WTC11 (cell line): ENCODE measurements at places on chromosomes 7 and 10.

DNA sequence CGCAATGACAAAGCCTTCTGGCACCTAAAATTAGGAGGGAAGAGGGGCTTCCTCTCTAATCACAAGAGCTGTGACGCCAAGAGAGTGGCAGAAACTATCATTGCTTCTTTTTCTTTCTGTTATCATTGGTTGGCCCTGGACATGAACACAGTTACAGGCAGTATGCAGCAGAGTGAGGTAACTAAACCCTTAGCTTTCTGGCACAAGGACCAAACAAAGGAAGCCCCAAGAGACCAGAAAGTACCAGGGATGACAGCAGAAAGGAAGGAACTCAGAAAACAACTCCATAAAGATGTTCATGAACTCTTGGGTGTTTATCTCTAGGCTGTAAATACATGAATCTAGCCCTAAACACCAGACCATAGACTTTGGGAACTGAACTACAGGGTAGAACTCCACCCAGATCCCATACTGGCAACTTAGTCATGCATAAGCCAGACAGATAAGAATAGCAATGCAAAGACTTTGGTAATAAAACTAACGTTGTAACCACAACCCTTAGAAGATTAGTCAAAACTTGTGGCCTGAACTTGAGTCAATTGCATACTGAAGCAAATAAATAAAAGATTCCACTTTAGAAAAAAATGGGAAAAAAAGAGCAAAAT, 195.7 kb upstream of the PTN start:
- DNase-seq: no peak
- H3K4me3 ChIP-seq: no peak overlapping the region
- H3K36me3 ChIP-seq: no peaks in the 10 kb centered on the region
- 0 out of 2 replicates have a peak, but pooled peaks cover 2% of the 10 kb centered on the region for H3K4me1 ChIP-seq
- no peaks in the 10 kb centered on the region for H3K27me3 ChIP-seq

DNA sequence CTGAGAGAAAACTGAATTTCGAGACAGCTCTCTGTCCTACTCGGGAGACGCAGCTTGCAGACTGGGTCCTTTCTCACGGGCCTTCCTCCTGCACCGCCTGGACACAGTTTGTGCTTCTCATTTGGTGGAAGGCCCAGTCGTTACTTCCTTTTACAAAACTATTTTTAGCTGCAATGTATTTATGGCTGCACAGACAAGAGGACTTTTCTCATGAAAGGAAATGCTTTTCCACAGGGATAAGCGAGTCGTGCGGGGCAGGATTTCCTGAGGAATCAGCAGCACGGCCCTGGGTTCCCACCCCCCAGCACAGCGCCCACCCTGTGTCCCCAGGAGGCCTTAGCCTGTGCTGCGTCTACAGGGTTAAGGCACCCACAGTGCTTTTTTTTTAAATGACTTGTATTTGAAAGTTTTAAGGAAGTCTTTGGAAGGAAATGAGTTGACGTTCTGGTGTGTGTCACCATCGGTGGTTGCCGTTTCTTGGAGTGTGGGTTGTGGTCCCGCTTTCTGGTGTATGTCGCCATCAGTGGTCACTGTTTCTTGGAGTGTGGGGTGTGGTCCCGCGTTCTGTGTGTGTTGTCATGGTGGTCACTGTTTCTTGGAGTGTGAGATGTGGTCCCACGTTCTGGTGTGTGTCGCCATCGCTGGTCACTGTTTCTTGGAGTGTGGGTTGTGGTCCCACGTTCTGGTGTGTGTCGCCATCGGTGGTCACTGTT, 50.9 kb downstream of the INPP5A start:
- no peaks in the 10 kb centered on the region for H3K27me3 ChIP-seq
- DNase-seq: peak; percentile 5
- H3K27ac ChIP-seq: no peak overlapping the region
- peaks cover 13% of the 10 kb centered on the region for H3K4me1 ChIP-seq

- no peaks in the 10 kb centered on the region for H3K27me3 ChIP-seq
- peaks cover 37% of the 10 kb centered on the region for H3K4me1 ChIP-seq
- peak; percentile 79 for DNase-seq
- no peak overlapping the region for H3K4me3 ChIP-seq
- H3K27ac ChIP-seq: peak overlapping the region; percentile 89
Measured at GRCh38 chr10:21732067-21732772, 198.2 kb downstream of the MLLT10 start.

DNA sequence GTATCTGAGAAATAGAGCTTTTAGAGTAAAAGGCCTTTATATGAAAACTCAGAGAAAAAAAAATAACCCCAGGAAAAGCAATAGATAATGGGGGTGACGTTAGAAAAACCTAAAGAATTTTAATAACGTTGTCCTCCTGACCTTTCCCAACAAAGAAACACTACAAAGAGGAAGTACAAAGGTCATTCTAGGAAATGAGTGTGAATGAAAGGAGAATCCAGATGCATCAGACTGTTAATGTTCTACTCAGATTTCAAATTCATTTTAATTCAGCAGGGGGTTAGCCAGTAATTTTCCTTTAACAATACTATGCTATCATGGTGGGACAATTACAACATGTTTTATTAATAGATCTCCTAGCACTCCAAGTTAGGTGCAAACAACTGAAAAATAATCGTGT, 73.8 kb upstream of the CDK1 start:
- H3K36me3 ChIP-seq: peaks cover 20% of the 10 kb centered on the region
- peaks cover 12% of the 10 kb centered on the region for H3K4me1 ChIP-seq
- peak overlapping the region; percentile 48; the same call in 1 of the 2 replicates for H3K27ac ChIP-seq
- no peak for DNase-seq
- H3K27me3 ChIP-seq: no peaks in the 10 kb centered on the region; the same call in 1 of the 2 replicates

DNA sequence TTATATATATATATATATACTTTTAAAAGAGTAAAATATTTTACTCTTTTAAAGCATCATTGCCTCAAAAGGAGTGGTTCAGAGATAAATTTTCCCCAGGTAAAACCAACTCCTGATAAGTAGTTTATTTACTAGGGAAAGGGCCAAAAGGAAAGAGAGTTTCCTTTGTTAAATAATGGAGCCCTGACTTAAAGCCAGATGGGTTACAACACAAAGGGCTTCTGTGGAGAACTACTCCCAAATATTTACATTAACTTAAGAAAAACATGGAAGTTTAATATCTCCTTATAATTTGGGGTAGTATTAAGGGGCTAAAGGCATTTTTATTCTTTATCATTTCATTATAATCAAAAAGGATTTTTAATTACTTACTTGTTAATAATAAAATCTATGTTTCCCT, 8.5 kb upstream of the CAV1 start:
- no peak for DNase-seq
- H3K4me1 ChIP-seq: peaks cover 24% of the 10 kb centered on the region
- no peaks in the 10 kb centered on the region for H3K36me3 ChIP-seq
- H3K27ac ChIP-seq: no peak overlapping the region
- H3K27me3 ChIP-seq: no peaks in the 10 kb centered on the region
- H3K4me3 ChIP-seq: no peak overlapping the region

DNA sequence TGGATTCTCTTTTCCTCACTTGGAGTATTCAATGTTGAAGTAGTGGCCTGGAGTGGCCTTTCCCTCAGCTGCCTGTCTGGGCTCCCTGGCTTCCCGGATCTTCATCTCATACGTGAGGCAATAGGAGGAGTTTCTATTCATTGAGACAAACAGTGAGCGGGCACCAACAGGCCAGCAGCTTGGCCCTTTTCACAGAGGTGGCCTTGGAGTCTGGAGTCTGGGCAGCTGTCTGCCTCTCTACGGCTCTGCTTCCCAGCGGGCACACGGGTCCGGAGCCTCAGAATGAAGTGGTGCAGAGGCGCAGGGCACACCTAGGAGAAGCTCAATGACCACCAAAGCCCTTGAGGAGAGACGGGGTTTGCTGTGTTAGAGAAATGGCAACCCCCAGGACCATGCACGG, 169.4 kb downstream of the CCDC3 start:
- no peak overlapping the region for H3K4me3 ChIP-seq
- no peak overlapping the region for H3K27ac ChIP-seq
- H3K36me3 ChIP-seq: no peaks in the 10 kb centered on the region
- no peaks in the 10 kb centered on the region for H3K27me3 ChIP-seq

DNA sequence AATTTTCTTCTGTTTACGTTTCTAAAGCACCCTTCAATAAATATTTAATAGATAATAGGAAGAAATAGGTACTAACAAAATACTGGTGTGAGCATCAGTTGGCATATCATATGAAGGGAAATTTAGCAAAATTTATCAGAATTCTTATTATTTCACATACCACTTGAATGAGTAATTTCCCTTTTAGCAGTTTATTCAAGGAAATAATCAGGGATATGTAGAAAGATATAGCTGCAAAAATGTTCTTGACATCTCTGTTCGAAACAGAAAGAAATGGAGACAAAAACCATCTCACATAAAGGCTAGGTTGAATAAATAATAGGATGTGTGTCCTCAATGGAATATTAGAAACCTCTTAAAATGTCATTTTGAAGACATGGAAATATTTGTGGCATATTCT, 35.8 kb upstream of the PIP4K2A start:
- H3K4me3 ChIP-seq: no peak overlapping the region
- H3K4me1 ChIP-seq: 0 out of 2 replicates have a peak, but pooled peaks cover 3% of the 10 kb centered on the region
- H3K27ac ChIP-seq: no peak overlapping the region
- no peak for DNase-seq
- no peaks in the 10 kb centered on the region for H3K36me3 ChIP-seq

DNA sequence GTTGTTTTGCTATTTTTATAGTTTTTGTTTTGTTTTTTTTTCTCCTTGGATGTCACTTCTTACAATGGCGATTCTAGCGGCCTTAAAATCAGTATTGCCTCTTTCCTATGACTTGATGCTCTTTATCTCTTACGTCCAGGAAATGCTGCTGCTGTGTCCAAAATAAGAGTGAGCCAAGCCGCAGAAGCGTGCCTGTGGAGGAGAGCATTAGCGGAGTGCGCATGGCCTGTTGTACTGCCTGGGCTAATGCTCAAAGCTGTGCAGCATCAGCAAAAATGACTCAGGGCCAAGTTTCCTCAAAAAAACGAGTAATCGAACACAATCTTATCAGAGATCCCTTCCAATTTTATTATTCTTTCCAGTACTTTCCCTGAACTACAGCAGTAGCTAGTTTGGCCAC, 18.5 kb upstream of the GAD2 start:
- peak overlapping the region; percentile 17; the same call in 1 of the 2 replicates for H3K27ac ChIP-seq
- H3K4me1 ChIP-seq: peaks cover 27% of the 10 kb centered on the region
- H3K4me3 ChIP-seq: no peak overlapping the region
- H3K27me3 ChIP-seq: no peaks in the 10 kb centered on the region
- H3K36me3 ChIP-seq: no peaks in the 10 kb centered on the region
- no peak for DNase-seq

DNA sequence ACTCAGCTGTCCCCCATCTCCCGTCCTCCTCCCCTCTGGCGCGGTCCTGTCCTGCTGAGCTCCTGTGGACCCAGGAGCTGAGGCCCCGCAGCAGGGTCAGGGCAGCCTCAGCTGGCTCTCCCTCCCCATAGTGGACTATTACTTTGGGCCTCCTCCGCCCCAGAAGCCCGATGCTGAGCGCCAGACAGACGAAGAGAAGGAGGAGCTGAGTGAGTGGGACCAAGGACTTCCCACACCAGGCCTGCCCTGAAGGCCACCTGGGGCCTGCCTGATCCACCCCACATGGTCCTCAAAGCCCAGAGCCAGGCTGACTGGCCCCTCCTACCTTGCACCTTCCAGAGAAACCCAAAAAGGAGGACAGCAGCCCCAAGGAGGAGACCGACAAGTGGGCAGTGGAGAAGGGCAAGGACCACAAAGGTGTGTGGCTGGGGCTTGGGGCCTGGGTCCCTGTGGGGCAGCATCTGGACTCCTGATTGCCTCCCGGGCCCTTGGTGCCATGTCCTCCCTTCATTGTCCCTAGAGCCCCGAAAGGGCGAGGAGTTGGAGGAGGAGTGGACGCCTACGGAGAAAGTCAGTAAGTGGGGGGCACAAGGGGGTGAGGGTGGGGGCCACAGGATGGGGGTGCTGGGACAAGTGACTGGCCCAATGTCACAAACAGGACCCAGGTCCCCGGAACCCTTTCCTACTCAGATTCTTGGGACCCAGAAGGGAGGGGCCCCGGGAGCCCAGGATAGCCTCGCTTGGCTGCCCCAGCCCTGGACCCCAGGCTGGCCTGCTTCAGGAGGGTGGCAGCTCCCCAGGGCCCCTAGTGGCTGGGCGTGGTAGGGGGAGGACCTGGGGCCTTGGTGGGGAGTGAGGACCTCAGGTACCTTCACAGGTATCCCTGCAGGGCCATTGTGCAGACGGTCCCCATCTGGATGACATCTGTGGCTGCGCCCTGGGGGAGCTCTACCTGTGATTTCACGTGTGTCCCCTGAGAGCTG, 4.9 kb downstream of the AEBP1 start:
- peaks cover 4% of the 10 kb centered on the region for H3K36me3 ChIP-seq
- no peak overlapping the region for H3K4me3 ChIP-seq
- H3K4me1 ChIP-seq: peaks cover 10% of the 10 kb centered on the region
- H3K27me3 ChIP-seq: peaks cover 9% of the 10 kb centered on the region; the same call in 1 of the 2 replicates
- H3K27ac ChIP-seq: no peak overlapping the region

DNA sequence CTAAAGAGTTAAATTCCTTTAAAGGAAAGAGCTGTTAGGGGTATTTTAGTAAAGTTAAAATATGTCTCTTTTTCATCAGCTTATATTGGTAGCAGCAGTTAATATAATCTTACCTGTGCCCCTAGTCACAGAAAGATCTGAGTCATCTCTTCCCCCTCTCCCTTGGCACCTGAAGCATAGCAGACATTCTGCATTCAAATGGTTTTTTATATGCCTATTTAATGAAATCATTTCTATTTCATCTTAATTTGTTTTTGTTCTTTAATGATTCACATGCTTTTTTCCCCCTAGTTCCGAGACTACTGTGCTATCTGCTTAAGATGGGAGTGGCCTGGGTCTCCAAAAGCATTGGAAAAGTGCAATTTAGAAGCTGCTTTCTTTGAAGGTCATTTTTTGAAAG, 33.3 kb downstream of the FHIP2A start:
- DNase-seq: no peak
- H3K36me3 ChIP-seq: peaks cover 36% of the 10 kb centered on the region
- H3K4me3 ChIP-seq: no peak overlapping the region
- H3K27ac ChIP-seq: no peak overlapping the region
- no peaks in the 10 kb centered on the region for H3K27me3 ChIP-seq

DNA sequence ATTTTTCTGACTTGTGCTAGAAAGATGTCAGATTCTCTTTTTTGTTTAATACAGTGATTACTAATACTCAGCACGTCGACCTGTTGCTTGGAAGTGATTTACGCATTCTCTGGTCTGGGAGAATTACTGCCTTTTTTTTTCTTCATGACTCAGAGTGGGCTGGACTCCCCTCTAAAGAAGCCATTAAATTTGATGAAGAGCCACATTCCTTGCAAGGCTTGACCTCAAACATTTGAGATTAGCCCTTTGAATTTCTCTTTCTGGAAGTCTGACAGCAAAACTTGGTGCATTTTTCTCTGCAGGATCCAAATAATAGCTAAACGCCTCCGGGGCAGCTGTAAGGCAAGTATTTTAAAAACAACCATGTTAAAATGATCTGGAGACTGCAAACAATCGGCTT, 171.6 kb downstream of the GALNT17 start:
- peak overlapping the region; percentile 24 for H3K27ac ChIP-seq
- H3K4me3 ChIP-seq: no peak overlapping the region
- H3K36me3 ChIP-seq: peaks cover 7% of the 10 kb centered on the region; the same call in 1 of the 2 replicates
- H3K27me3 ChIP-seq: no peaks in the 10 kb centered on the region

DNA sequence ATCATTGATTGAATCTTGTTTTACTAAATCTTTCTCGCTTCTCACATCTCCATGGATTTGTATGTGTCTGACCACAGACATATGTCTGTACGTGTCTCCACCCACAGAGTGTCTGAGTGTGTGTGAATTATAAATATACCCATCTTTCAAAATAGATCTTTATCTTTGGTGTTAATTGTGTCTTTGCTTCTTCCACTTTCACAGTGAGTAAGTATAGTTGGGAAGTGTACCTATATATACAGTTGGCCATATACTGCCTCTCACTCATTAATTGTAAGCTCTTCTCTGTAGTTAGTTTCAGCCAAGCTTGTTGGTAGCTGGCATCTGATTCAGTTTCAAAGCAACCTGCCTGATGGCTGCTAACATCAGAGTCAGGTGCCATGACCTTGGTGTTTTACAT, 18.4 kb downstream of the EEPD1 start:
- H3K4me3 ChIP-seq: no peak overlapping the region
- H3K36me3 ChIP-seq: no peaks in the 10 kb centered on the region
- no peak overlapping the region for H3K27ac ChIP-seq
- no peaks in the 10 kb centered on the region for H3K27me3 ChIP-seq
- no peak for DNase-seq
